Coronary artery (tissue), 2 donors: ENCODE measurements at places on chromosomes 7 and 10.

- no peak for DNase-seq
Observed at GRCh38 chr10:22850541-22850940, 77.3 kb upstream of the ARMC3 start.

GRCh38 chr7:5094641-5095040, 49.0 kb downstream of the RBAK start:
- DNase-seq = no peak

- no peak for DNase-seq
Observed at GRCh38 chr7:142838461-142839213, 16.2 kb upstream of the EPHB6 start.

GRCh38 chr10:127150136-127150535, 46.3 kb downstream of the INSYN2A start:
- DNase-seq = no peak

- no peak for DNase-seq
Observed at GRCh38 chr10:71367271-71367670, 29.4 kb upstream of the CDH23 start.
